ENCODE measurements at places on chromosomes 6 and 20.
A peak's percentile ranks its signal among the peaks of the same experiment; 100 is the strongest.

DNA sequence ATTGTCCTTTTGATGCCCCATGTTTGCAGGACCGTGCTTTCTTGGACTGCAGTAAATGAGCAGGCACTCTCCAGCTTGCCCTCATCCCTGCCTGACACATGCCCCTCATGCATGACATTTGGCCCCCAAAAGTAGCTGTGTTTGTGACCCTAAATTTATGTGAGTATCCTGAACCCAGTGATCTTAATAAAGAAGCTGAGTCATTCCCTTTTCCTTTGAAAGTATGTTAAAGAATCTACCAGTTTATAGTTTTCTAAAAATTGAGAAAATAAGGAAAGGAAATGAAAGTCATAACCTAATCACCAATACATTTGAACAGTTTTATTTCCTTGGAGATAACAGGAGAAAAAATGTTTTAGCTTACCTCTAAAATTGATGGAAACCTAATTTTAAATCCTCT lies 3.4 kb upstream of the SLC22A23 start:
- no peak for DNase-seq

DNA sequence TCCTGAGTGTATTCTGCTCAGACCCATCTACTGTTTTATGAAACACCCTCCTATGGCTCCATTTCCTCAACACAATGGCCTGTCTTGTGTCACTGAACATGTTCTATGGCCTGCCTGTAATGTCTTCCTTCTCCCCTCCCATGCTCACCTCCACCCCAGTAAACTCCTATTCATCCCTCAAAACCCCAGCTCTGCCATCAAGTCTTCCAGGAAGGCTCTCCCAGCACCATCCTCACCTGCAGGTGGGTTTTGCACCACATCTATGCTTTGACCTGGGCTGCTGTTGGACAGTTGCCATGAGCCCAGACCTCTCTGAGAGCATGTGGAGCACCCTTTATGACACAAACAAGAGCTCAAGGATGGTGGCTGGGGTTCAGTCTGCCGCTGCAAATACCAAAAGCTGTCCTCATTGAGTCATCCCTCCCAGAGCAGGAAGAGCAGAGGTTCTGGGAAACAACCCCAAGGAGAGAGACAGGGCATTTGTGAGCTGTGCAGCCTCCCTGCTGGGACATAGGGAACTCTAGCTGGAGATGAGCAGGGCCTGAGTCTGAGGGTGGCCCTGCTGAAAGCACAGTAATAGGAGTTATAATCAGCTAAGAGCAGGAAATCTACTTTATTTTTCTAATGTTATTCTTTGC lies 93.8 kb upstream of the CD93 start:
- DNase-seq = no peak

DNA sequence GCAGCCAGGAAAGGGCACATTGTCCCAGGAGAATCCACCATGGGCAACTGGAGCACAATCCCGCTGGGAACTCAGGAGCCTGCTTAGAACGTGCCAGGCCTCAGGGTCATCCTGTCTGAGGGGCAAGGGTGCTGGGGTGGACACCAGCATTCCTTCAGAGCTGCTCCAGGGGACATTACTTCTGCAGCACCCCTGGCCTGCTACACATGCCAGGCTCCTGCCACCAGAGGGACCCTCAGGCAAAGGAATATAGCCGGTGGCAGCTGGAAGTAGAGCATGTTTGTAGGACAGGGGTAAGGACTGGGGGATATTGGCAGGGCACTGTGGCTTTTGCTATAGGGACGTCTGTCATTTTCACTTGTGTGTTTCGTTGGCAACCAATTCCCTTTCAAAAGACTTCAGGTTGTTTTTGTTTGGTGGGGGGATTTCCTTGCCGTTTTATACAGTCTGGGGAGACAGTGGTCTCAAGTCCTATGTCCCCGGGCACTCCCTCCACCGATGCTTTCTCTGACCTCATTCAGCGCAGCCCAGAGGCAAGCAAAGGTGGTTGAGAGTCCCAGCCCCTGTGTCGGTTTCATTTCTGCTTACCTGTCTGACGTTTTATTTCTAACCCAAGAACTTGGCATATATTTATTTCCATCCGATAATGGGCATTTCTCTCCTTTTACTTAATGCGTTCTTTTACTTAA lies 130.8 kb downstream of the JPH2 start:
- no peak for DNase-seq

GRCh38 chr6:65876668-65877067 lies 169.6 kb upstream of the EYS start:
- DNase-seq = no peak

DNA sequence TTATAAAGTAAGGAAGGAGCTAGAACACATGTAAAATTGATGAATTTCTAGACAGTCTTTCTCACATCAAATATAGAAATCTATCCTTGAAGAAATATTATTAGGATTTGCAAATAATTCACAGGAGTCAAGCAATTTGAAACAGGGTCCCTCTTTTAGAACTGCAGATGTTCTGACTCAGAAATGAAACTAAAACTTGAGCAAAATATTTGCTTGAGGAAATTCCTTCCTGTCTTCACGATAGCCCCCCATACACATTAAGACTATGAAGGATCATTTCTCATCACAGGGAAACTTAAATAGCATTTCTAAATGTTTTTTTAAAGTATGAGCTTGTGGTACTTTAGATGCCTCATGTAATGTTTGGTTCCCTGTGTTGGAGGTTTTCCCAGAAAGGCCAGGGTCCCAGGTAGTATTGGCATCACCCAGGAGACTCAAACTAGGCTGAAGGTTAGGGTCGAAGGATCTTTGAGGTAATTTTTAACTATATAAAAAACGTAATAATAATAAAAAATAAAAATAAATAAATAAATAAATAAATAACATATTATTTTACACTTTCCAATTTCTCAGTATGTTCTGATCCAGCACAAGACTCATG lies 144.0 kb upstream of the TBX18 start:
- no peak for DNase-seq

- DNase-seq = no peak
Measured at GRCh38 chr20:33108661-33109060, 29.2 kb downstream of the BPIFB4 start.

DNA sequence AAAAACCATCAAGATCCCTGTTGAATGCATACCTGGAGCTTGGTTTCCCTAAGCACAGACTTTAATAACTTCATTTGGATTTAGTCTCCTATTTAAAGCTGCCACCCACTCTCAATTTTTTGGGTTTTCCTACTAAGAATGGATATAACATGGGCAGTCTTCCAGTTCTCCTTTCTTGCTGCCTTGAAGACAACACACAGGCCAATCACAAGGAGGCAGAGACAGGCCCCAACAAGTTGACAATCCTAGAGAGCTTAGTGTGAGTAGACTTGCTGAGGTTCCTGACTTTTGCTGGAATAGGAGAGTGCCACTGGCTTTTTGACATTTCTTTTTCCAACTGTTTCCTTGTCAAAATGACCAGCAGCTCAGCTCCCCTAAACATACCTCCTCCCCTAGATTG lies 112.3 kb upstream of the ESR1 start:
- no peak for DNase-seq

DNA sequence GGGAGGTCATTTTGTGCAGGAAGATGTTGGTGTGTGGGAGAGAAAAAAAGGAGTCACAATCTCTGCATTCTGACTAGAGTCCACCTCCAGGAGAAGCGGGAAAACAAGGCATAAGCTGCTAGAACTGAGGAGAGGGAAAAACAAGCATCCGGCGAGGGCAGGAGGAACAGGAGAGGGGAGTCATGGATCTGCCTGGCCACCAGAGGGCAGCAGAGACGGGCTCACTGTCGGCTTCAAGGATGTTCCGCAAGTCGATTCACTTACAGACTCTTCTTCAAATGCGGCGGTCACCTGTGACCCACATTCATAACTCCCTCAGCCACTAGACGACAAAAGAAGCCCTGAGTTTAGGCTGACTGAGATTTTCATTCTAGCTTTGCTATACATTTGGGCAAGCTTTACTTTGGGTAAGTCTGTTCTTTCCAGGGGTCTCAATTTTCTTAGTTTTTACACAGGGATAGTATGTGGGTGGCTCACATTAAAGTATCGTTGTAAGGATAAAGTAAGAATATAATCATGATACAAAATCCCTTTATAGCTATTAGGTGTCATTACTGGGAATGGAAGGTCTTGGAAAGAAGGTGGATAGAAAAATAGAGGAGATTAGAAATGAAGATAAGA lies 6.6 kb upstream of the BTNL2 start:
- DNase-seq = peak; percentile 62

DNA sequence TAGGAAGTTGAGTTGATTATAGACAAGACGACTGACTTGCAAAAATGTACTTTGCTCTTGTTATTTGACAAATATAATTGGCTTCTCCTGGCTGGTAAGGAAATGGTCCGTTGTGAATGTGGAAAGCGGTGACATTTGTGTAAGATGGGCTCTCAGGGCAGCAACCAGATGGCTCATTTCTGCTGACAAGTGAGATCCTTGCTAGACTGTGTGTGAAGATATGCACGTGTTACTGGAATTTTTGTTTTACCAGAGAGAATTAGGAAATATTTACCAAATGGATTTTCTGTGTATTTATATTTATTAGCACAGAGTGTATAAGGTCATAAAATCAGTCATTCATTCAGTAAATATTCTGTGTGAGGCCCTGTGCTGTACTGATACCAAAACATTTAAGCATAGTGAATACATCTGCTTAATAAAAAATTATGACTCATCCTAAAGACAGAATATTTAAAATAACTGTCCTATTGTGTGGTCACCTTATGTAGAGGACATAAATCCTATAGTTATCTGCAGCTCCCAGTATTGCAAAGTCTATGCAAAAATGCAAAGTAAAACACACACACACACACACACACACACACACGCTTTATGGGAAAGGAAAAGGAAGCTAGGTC lies 109.9 kb upstream of the ASF1A start:
- no peak for DNase-seq

GRCh38 chr20:51348876-51349275 lies 193.6 kb downstream of the NFATC2 start:
- no peak for DNase-seq

GRCh38 chr6:142819603-142820337 lies 125.2 kb downstream of the HIVEP2 start:
- peak; percentile 51 for DNase-seq

- DNase-seq = no peak
Measured at GRCh38 chr20:19779634-19780033, 21.6 kb downstream of the RIN2 start.

- DNase-seq = no peak
Measured at GRCh38 chr6:9101920-9102319, 666.6 kb upstream of the SLC35B3 start.

- no peak for DNase-seq
Measured at GRCh38 chr6:168447282-168447681, 6.3 kb downstream of the SMOC2 start.

GRCh38 chr6:95546148-95546547 lies 31.2 kb upstream of the MANEA start:
- no peak for DNase-seq

- DNase-seq = no peak
Measured at GRCh38 chr20:21103582-21104465, 2.3 kb downstream of the LINC00237 start.

DNA sequence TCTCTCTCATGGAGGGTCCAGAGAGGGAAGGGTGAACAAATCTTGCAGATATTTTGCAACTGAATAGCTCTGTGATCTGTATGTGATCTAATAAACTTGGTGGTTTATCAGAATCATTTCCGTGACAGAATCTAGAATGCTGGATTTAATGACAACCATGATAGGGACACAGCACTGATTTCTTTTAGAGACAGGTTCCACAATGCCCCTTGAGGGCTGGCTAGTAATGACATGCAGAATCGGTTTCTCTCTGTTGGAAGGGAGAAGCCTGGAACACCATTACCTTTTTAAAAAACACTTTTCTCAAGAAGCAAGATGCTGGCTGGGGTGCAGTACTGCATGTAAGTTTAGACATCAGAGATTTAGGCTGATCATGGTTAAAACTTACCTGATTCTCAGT lies 313.4 kb downstream of the CDH26 start:
- DNase-seq = no peak

GRCh38 chr20:32959351-32960221 lies 44.6 kb downstream of the SUN5 start:
- DNase-seq = no peak

GRCh38 chr6:132456700-132457143 lies 55.4 kb upstream of the MOXD1 start:
- no peak for DNase-seq

GRCh38 chr20:14521436-14521835 lies 184.0 kb upstream of the FLRT3 start:
- peak; percentile 61 for DNase-seq

Data from amniotic epithelial cell (primary cell).